Umbilical cord (tissue), 2 donors: ENCODE measurements at places on chromosomes 6 and 20. TPM values are rescaled to one million over a fixed set of nuclear protein-coding genes. Genes with fewer than 3 reads are reported as not detected.

Gene DEF6
- 8.9 TPM for total RNA-seq

Gene OR2B6
- not detected for total RNA-seq

Gene MYT1
- 1.2 TPM for total RNA-seq

Gene TFAP2B
- 1.4 TPM for total RNA-seq

Gene HMGCLL1
- total RNA-seq = 10.6 TPM

DNA sequence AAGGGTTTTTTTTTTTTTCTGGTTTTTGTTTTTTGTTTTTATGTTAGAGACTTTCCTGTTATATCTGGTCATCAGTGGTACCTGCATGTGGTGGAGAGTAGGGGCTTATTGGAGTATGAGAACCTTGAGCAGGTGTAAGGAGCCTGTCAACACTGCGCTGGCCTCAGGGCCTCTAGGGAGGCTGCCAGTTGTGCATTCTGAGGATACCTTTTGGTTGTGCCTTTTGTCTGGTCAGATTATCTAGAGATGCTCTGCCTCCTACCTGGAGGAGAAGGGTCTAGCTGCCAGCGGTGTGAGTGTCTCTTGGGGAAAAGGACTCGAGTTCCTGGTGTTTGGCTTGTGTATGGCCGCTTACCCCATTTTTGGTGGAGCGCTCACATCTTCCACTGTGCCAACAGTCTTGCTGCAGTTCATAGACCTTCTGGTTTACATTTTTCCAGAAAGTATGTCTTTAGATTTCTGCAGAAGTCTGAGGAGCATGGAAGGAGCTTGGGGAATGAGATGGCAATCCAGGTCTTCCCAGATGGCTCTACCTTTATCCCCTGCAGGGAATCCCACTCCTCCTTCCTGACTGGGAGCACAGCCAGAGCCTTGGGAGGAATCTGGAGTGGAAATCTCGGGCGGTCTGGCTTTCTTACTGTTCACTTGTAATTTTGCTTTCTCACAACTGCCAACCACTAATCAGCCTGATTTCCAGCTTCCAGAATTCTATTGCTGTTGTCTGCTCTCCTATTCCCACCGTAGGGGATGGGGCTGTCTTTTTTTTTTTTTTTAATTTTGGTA, 49.9 kb downstream of the PTPN1 start:
- DNase-seq = peak; percentile 60

GRCh38 chr20:22711971-22712755, 127.8 kb upstream of the FOXA2 start:
- no peak for DNase-seq

GRCh38 chr6:35391240-35391968, 49.0 kb downstream of the PPARD start:
- DNase-seq = no peak

GRCh38 chr6:161001421-161001820, 9.9 kb downstream of the MAP3K4 start:
- no peak for DNase-seq

GRCh38 chr6:112296122-112296521, 41.8 kb upstream of the LAMA4 start:
- peak; percentile 15 for DNase-seq

- no peak for DNase-seq
Observed at GRCh38 chr6:106692819-106693208, 63.4 kb downstream of the QRSL1 start.

DNA sequence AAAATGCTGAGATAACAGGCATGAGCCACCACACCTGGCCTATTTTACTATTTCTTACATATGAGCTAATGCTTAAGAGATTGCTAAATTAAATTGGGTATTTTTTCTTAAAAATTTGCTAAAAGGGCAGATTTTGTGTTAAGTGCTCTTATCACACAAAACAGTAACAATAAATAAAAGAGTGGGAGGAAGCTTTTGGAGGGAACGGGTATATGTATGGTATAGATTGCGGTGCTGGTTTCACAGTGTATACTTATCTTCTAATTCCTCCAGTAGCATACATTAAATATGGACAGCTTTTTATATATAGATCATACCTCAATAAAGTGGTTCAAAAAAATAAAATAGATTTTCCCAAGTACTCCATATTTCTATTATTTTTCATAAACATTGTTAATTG, 39.4 kb upstream of the FABP7 start:
- no peak for DNase-seq

GRCh38 chr20:21018576-21018975, 87.6 kb downstream of the LINC00237 start:
- DNase-seq = no peak

GRCh38 chr6:110543106-110543505, 66.7 kb upstream of the SLC22A16 start:
- no peak for DNase-seq

GRCh38 chr6:29509711-29510110, 22.0 kb upstream of the MAS1L start:
- DNase-seq = no peak
